COR-L47 (cell line): ENCODE measurements at places on chromosomes 1 and 21.

- DNase-seq, result no peak
Observed at GRCh38 chr21:35043549-35043948, 5.6 kb downstream of the RUNX1 start.

DNA sequence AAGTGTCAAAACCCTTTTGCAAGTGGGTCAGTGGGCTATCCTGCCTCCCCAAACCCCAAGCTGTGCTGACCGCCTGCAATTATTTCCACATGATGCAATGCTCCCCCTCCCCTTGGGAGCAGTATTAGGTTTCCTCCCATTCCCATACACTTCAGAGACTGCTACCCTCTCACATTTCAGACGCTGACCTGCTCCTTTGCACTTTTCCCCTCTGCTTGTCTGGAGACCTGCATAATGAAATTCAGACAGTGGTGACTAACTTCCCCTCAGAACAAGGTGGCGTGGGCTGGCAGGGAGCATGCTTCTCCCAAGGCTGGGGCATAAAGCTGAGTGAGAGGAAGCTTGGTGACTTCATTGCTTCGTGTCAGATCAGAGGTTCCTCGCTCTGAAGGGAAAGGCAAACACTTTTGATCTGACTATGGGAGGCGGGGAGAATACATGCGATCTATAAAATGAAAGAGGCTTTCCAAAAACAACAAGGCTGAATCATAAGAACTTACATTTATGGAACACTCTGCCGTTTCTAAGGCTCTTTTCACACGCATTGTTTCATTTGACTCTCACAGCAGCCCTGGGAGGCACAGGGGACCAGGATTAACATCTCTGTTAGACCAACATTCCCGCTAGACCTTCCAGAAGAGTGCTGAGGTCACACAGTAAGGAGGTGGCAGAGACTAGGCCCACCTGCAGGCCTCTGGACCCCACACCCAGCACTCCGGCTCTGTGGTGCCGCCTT is 27.5 kb upstream of the ROR1 start:
- no peak for DNase-seq

- no peak for DNase-seq
Observed at GRCh38 chr1:119531606-119532323, 24.8 kb downstream of the HSD3B1 start.

DNA sequence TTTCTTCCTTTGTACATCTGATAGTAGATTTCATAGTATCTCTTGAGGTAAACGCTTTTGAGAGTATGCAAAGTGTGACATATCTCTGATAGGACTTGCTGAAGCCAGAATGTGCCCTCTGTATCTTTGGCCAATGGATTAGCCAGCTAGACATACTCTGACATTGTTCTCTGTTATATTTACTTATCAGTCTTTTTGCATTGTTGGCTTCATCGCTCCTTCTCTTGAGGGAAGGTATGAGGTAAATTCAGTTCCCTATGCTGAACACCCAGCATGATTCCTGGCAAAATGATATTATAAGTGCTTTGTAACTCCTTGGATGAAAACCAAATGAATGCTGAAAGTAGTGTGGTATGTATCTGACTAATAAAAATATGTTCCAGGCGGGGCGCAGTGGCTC is 163.2 kb upstream of the CACYBP start:
- DNase-seq, result no peak

GRCh38 chr1:70319750-70320149 is 34.8 kb downstream of the ANKRD13C start:
- DNase-seq, result no peak

- no peak for DNase-seq
Observed at GRCh38 chr1:201298396-201299381, 15.4 kb downstream of the PKP1 start.

DNA sequence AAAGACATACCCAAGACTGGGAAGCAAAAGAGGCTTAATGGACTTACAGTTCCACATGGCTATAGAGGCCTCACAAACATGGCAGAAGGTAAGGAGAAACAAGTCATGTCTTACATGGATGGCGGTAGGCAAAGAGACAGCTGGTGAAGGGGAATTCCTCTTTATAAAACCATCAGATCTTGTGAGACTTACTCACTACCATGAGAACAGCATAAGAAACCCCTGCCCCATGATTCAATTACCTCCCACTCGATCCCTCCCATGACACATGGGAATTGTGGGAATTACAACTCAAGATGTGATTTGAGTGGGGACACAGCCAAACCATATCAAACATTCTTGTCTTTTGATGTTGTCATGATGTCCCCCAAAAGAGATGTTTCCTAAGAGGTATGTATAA is 103.3 kb downstream of the DUSP10 start:
- DNase-seq, result no peak

DNA sequence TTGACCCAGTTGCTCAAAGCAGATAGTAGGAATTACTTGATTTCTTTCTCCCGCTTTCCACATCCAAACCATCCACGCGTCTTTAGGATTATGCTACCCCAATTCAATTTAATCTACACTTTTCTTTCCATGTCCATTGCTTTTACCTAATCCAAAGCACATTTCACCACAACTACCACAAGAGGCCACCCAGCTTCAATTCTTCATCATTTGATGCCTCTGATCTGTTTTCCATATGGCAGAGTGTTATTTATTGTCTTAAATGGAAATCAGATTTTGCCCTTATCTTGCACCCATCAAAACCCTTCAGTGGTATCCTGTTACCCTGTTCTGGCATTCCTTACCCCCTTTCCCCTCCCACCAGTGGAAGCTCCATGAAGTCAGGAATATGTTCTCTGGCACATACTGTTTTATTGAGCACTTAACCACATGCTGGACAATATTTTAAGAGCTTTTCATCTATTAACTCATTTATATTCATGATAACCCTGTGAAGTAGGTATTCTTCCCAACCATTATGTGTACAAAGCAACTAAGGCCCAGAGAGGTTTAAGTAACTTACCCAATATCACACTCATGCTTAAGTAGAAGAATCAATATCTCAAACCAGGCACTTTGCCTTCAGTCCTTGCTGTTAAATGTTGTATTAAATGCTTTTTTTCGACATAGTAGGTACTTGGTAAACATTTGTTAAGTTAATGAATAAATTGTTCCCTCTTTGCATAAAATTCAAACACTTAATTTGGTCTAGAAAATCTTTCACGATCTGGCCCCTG is 34.6 kb downstream of the CLIC4 start:
- no peak for DNase-seq

GRCh38 chr1:45365051-45365450 is 24.8 kb upstream of the MUTYH start:
- DNase-seq, result no peak

DNA sequence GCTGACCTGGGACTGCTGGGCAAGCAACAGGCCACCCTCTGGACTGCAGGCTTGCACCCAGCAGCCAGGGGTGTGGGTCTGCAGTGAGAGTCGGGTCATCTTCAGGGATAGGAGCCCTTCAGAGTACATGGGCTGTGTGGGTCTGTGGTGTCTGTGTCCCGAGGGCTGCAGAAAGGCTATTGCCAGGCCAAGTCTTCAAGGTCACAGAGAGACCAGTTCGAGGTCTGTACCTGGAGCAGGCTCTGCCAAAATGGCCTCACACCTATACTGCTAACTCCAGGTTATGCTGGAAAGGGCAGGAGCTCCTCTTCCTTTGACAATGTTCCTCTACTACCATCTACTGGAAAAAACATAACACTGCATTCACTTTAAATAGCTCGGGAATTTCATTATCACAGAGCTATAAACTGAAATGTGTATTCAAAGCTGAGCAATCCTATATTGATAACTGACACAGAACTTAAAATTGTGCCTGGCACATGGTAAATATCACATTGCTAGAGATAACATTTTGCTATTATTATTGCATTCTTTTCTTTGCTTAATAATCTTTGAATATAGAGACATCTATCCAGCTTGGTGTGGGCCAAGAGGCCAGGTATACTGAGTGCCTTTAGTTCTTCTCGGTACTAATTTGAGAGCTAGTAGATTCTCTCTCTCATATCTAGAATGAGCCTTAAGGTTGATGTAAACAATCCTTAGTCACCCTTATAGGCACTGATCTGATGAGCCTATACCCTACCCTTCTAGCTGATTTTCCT is 6.9 kb upstream of the DNAH14 start:
- DNase-seq, result peak; percentile 50
